ENCODE measurements at places on chromosomes 2 and 18.

DNA sequence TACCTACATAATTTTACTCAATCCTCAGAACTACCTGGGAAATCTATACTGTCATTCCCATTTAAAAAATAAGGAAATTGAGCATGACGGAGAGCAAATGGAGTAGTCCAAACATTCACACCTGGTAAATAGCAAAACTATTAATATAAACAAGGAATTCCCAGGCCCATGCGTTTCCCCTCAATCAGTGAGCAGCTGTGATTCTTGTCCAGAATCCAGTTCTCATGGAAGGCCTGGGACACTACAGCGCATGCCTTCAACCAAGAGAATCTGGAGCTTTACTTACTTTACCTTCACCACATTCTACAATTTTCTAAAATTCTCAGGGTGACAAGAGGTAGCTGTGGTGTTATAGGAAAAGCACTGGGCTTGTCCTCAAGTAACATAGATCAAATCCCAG is 259.0 kb downstream of the LRATD1 start:
- DNase-seq, result no peak

DNA sequence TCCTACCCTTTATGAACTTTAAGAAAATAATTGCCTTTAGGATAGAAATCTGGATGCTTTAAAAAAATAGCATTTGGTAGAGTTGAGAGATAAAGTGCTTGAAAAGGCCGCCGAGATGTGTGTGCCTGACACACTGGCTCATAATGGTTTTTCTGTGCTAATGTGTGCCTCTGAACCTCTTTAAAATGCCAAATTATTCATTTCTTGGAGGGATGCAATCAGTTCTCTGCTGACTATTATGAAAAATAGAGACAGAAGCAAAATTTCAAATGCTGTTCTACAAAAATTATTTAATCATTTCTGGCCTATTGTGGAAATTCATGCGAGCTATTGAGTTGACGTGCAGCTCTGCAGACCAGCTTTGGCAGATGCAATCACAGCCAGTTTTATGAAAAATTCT is 18.0 kb upstream of the MBP start:
- no peak for DNase-seq

DNA sequence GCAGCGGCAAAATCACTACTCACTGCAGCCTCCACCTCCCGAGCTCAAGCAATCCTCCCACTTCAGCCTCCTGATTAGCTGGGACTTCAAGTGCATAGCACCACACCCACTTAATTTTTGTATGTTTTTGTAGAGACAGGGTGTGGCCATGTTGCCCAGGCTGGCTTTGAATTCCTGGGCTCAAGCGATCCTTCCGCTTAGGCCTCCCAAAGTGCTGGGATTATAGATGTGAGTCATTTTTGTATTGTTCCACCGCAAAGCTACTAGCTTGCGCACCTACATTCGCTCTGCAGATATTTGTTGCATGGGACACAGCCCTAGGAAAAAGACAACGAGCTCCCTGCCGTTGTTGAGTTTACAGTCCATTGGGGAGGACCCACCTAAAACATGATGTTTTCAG is 173.5 kb upstream of the AGAP1 start:
- DNase-seq, result no peak

DNA sequence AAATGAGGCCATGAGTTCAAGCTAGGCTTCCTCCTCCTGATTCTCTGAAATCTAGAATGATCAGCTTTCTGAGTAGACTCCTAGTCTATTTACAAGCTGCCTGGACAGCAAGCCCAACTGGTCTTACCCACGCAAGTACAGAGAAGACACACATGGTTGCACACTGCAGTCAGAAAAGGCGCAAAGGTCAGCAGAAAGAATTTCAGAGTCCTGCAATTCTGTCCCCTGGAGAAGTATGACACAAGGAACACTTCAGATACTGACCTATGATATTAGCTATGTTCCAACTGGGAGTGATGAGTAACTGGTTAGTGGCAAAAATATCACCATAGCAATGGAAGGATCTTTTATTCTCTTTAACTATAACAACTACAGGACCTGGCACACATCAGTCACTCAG is 336.1 kb upstream of the PKDCC start:
- no peak for DNase-seq

DNA sequence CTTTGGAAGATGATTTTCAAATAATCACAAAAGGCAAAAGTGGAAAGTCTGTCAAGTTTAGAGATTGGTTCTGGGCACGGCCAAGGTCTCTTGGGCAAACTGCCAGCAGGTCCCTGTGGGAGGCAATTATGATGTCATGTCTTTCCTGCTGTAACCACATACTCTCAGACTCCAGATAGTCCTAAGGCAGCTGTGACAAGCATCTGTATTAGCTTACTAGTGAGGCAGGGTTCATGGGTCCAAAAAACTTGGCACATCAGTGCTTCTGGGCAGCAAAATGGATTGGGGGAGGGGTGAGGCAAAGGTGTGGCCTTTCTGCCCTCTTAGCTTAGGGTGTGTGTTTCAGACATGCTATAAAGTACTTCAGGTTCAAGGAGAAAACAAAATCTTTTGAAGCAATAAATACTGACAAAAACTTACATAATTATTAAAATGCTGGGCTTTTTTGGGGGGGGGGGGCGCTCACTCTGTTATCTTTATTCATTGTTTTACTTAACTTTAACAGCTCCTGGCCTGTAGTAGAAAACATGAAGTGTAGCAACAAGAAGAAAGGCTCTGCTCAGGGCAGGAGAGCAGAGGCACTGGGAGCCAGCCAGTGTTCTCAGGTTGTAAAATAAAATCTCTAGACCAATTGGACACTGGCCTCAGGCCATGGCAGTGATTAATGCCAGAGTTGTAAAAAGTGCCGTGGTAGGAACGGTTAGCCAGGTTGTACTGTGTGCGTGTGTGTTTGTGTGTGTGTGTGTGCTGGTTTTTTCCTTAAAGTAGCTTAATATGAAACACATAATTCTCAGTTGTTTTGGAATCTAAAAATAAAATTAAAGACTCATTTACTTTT is 14.3 kb upstream of the TANC1 start:
- DNase-seq, result peak; percentile 72

DNA sequence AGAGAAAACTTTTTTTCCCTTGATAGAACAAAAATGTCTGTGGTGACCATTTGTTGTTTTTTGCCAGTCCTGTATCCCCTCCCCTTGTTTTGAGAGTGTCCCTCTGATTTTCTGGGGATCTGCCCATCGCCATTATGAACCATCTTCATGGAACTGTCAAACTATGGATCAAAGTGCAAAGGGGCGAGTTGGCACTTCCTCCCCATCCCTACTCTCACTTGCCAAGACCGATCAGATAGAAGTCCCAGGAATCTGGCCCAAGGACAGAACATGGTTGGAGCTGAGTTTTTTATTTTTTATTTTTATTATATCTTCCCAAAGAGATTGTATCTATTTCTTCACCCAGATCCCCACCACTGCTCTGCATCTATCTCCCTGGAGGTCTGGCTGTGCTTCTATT is 221.4 kb downstream of the IKZF2 start:
- no peak for DNase-seq

GRCh38 chr2:147182260-147182659 is 662.6 kb upstream of the ACVR2A start:
- no peak for DNase-seq

- no peak for DNase-seq
Measured at GRCh38 chr18:8008033-8008432, 440.9 kb downstream of the PTPRM start.

DNA sequence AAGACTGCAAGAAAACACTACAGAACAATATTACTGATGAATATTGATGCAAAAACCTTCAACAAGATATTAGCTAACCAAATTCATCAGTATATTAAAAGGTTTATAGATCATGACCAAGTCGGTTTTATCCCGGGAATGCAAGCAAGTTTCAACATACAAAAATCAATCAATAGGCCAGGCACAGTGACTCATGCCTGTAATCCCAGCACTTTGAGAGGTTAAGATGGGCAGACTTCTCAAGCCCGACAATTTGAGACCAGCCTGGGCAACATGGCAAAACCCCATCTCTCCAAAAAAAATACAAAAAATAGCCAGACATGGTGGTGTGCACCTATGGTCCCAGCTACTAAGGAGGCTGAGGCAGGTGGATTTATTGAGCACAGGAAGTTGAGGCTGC is 82.9 kb downstream of the FSIP2 start:
- no peak for DNase-seq

- no peak for DNase-seq
Measured at GRCh38 chr2:124959581-124959980, 934.5 kb downstream of the CNTNAP5 start.

DNA sequence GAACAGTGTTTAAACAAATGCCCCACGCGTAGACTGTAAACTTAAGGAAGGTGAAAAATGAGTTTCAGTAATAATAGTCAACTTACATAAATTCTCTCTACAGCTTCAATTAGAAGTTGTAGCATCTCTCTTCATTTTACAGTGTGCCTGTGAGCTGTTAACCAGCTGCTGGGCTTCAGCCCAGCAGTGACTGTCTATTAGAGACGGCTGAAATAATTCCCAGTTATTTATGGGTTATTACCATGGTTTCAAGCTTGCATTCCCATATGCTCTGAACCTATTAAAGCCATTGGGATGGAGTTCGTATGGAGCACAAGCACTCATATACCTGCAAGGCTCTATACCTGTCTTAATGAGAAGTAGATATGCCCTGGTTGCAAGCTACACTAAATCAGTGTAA is 501.1 kb downstream of the CNTNAP5 start:
- no peak for DNase-seq

DNA sequence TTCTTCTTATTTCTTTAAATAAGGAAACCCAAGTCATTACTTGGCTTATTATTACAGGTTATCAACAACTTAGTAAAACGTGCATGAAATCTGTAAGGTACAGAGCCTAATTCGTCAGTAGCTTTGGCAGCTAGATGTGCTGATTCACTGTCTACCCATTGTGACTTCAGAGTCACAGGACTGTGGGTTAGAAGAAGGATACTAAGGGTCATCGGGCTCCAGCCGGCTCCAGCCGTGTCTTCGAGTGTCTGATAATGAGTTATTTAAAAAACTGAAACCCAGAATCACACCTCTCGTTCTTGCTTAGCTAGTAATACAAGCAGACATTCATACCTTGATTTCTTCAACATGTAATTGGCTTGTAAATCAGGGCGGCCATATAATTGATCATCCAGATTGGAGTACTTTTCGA is 170.5 kb downstream of the FMNL2 start:
- no peak for DNase-seq

GRCh38 chr2:2181493-2181892 is 149.6 kb downstream of the MYT1L start:
- no peak for DNase-seq

DNA sequence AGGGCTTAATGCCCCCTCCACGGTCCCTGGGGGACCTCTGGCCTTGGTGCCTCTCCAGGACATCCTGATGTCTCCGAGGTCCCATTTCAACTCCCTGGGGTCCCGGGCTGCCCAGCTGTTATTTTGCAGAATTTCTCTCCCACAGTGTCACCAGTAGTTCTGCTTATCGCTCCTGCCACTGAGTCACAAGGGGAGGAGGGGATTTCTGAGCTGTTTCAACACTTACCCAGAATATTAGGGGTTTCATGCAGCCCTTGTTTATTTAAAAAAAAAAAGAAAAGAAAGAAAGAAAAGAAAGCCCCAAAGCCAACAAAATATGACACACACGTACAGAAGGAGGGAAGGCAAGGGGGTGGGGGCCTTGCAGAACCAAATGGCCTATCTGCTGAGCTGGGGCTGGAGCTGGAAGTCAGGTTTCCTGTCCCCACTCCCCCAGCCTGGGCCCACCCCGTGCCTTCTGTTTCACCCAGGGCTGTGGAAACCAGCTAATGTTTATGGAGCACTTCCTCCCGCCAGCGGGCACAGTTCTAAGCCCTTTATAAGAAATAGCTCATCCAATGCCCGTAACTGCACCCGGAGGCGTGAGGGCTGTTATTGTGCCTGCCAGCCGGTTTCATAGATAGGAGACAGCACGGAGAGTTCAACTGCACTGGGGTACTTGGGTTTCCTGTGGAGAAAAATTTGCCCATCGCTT is 8.4 kb upstream of the ARID5A start:
- DNase-seq, result no peak

GRCh38 chr2:233065954-233066470 is 5.9 kb downstream of the INPP5D start:
- no peak for DNase-seq

- peak; percentile 51 for DNase-seq
Measured at GRCh38 chr2:109644571-109645275, 30.6 kb downstream of the SOWAHC start.

DNA sequence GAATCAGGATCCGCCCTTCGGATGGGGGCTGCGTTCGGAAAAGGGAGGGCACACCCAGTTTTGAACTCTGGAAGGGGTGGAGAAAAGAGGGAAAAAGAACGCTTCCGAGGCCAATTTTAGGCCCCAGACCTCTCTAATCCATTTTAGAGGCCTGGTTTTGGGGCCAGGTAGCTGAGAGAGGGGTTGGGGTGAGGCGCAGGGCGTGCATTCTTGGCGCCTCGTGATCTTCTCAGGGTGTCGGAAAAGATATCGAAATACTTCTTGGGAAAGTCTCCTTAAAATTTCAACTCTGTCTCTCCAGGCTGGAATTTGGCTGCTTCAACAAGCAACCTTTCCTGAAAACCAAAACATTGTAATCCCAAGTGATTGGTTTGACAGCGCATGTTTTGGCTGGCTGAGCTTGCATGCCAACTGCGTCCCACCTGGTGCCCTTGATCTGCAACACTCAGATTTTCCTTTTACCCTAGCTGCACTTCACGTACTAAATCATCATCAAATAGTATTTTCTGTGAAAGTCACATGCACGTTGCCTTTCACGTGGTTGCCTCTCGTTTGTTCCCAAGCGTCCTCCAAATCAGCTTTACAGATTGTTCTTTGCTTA is 864 bp upstream of the XPO1 start:
- peak; percentile 92 for DNase-seq

DNA sequence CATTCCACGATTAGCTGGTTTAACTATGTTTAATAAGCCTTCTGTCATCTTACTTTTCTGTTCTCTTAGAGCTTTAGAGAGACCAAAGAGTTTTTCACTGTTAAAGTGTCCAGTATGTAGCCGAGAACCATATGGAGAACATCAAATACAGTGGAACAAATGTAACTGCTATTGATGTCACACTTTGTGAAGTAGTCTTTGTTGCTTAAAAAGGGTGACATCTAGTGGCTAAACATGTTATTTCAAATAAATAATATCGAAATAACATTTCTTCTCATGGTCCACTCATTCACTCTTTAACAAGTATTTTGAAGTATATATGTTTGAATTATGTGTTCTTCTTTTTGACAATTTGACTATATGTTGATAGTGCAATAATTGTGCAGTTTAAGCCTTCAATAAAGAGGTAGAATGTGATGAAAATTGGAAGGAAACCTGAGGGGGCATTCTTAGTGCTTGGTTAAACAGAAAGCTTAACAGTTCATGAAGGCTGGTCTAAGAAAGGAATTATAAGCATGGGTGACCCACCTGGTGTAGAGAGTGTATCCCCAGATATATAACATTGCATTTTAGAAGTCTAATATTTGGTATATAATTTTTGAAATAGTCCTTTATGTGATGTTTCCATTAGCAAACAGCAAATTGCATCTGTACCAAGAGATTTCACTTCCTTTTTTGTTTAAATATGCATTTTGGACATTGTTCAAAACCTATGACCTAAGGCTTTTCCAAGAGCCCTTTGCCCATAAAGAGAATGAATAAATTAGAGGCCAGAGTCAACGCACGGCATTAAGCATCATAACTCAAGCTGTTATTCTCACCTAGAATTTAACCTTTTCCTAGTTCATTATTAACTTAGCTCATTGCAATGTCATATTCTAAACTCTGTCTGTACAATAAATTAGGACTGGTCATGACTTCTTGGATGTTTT is 112.1 kb downstream of the KYNU start:
- DNase-seq, result no peak
